ENCODE measurements at places on chromosomes 3 and 15. TPM values are rescaled to one million over a fixed set of nuclear protein-coding genes. Genes with fewer than 3 reads are reported as not detected.

DNA sequence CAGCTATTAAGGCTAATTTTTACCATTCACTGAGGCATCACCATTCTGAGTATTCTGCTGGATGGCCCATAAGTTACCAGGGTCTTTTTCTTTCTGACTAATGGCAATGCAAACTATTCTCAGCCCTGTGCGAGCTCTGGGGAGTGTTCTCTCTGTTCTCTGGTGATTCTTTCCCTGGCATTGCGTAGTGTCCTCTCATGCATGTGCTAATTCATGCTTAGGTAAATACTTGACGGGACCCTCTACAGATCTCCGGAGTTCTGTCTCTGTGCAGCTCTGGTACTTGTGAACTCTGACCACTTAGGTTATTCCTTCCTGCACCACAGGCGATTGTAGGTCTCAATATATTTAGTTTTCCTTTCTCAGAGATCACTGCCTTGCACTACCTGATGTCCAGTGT is 34.8 kb downstream of the UBE2E1 start:
- no peaks in the 10 kb centered on the region for H3K27me3 ChIP-seq
- H3K4me3 ChIP-seq = no peak overlapping the region
- H3K4me1 ChIP-seq = peaks cover 10% of the 10 kb centered on the region
- DNase-seq = no peak
- H3K36me3 ChIP-seq = peaks cover 6% of the 10 kb centered on the region

GRCh38 chr3:38095669-38096483 is 41.1 kb downstream of the ACAA1 start:
- H3K27me3 ChIP-seq = peaks cover 7% of the 10 kb centered on the region
- DNase-seq = no peak
- no peaks in the 10 kb centered on the region for H3K36me3 ChIP-seq

DNA sequence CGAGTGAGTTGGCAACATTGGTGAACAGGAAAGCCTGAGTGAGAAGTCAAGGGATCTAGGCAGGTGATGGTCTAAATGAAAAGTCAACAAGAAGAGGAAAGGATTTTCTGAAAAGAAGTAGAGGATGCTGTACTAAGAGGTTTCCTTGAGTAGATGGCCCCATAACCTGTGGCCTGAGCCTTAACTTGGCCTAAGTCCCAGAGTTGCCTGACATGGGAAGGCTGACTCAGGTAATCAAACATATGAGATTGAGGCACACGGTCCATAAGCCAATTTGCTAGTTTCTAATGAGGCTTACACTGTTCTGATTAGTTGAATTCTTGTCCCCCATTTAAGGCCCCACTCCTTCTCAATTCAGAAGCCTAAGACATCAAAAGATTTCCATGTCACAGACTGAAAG is 262.5 kb upstream of the LMCD1 start:
- no peak for DNase-seq

DNA sequence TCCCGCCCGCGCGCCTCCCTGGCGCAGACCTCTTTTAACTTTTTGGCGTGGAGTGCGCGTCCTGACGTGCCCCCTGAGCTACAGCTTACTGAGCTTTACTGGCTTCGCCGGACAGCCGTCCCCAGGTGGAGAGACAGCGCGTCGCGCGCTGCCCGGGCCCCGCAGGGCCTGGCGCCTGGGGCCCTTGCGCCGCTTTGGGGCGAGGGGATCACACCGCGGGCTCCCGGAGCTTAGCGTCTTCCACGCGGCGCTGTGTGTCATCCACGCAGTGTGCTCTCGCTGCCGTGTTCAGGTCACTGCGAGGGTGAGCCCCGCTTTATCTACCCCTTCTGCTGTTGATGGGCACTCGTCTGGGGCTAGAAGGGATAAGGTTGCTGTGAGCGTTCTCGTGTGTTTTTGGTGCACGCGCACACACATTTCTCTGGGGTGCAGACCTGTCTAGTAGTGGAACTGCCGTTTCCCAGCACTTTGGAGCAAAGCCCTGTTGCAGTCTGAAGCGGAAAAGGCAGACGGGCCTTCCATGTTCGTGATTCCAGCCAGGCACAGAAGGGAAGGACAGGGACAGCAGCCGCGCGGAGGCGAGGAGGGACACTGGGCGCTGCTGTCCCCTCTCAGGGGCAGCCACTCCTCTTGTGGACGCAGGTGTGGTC is 33.1 kb upstream of the ALDH1L1 start:
- no peak overlapping the region for H3K4me3 ChIP-seq
- H3K27me3 ChIP-seq = peaks cover 60% of the 10 kb centered on the region
- no peaks in the 10 kb centered on the region for H3K4me1 ChIP-seq
- H3K36me3 ChIP-seq = no peaks in the 10 kb centered on the region
- no peak overlapping the region for H3K27ac ChIP-seq

GRCh38 chr3:51544011-51544775 is 5.7 kb downstream of the RAD54L2 start:
- no peaks in the 10 kb centered on the region for H3K27me3 ChIP-seq
- no peak overlapping the region for H3K27ac ChIP-seq
- no peak for DNase-seq
- H3K4me1 ChIP-seq = peaks cover 20% of the 10 kb centered on the region

DNA sequence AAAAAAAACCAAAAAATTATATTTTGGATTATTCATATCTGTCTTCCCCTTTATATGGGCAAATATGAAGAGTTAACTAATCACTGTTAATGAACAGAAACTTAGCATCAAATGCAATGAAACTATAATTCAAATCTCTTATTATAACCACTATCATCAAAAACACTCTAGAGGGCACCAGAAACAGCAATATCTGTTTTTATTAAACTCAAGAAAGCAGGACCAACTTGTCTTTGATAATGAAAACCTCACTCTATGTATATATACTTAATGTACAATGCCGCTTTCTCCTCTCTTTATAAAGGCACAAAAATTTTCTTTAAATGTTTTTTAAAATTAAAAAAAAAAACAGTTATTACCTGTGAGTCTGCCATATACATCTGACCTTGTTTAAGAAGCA is 92.7 kb downstream of the UACA start:
- H3K36me3 ChIP-seq = peaks cover 2% of the 10 kb centered on the region
- DNase-seq = no peak
- peaks cover 6% of the 10 kb centered on the region for H3K27me3 ChIP-seq
- peaks cover 22% of the 10 kb centered on the region for H3K4me1 ChIP-seq
- no peak overlapping the region for H3K27ac ChIP-seq
- no peak overlapping the region for H3K4me3 ChIP-seq

DNA sequence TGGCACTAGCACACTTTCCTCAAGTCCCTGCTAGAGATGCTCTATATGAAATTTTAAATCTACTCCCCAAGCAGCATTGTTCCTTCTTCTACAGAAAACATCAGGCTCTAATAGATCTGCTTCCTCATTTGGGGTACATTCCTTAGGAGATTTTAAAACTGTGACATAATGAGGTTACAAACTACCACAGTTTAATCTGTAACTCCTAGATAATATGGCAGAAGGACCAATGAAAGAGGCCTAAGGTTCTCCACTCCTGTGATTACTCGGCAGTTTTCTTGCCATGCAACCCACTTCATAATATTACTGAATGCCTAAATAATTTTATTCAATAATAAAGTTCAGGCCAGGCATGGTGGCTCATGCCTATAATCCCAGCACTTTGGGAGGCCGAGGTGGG is 16.1 kb downstream of the ZNF106 start:
- peaks cover 8% of the 10 kb centered on the region for H3K4me1 ChIP-seq
- H3K27ac ChIP-seq = no peak overlapping the region
- no peak for DNase-seq

DNA sequence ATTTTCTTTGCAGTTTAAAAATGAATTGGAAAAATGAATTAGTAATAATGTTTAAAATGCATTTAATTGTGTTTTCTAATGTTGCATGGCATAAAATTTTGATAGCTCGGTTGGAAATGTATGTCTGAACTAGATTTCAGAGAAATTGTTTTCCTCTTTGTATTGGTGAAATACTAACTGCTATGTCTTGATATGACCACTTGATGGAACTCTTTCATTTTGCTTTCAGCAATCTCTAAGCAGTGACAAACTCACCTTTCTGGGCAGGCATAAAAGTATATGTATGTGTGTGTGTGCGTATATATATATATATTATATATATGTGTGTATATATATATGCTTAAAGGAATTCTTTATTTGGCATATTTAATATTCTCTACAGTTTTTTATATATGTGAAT is 239.3 kb upstream of the ZNF717 start:
- no peaks in the 10 kb centered on the region for H3K4me1 ChIP-seq
- no peaks in the 10 kb centered on the region for H3K27me3 ChIP-seq
- H3K4me3 ChIP-seq = no peak overlapping the region
- H3K36me3 ChIP-seq = no peaks in the 10 kb centered on the region
- no peak overlapping the region for H3K27ac ChIP-seq
- no peak for DNase-seq

DNA sequence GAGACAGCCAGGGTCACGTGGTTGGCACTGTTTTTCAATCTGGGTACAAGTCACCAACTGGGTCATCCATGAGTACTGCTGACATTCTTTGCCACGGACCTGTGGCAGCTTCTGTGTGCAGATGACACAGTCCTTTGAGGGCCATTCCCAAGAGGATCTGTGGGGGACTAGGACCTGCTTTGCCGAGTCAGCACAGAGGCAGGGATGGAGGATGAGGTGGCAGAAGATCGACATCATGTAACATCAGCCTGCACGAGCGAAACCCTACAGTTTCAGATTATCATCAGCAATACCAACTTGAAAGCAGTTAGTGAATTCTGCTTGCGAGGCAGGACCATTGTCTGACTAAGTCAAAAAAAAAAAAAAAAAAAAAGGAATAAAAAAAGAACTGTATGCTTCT is 227.7 kb downstream of the FOXP1 start:
- H3K36me3 ChIP-seq = peaks cover 12% of the 10 kb centered on the region
- H3K4me1 ChIP-seq = peaks cover 27% of the 10 kb centered on the region
- H3K27ac ChIP-seq = no peak overlapping the region
- no peaks in the 10 kb centered on the region for H3K27me3 ChIP-seq
- no peak overlapping the region for H3K4me3 ChIP-seq
- DNase-seq = no peak

DNA sequence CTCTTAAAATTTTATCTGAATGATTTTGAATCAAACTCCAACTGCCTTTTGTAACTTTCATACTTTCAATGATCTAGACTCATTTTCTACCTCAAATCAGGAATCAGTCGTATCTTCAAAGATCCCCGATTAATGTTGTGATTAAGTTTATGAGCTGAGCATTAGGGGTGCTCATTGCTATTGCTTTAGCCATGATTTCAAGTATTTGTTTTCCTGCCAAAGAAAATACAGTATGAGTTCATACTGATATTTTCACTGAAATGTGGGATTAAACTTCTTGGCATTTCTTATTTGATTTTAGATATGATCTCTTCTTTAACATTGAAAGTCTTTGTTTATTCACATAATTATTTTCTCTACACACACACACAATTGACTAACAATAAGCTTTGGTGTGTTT is 785.6 kb downstream of the NTRK3 start:
- no peak overlapping the region for H3K27ac ChIP-seq
- no peak overlapping the region for H3K4me3 ChIP-seq
- no peak for DNase-seq
- peaks cover 2% of the 10 kb centered on the region for H3K27me3 ChIP-seq

- peaks cover 3% of the 10 kb centered on the region for H3K4me1 ChIP-seq
- H3K4me3 ChIP-seq = no peak overlapping the region
- H3K27ac ChIP-seq = no peak overlapping the region
- H3K27me3 ChIP-seq = no peaks in the 10 kb centered on the region
Measured at GRCh38 chr15:22861161-22861560, 22.7 kb downstream of the NIPA2 start.

Gene DAZL
- total RNA-seq = not detected

Gene EAF1
- total RNA-seq = 27.9 TPM

Gene CGNL1
- not detected for total RNA-seq

Gene OXNAD1
- total RNA-seq = 76.8 TPM

Gene UBAP1L
- 6.1 TPM for total RNA-seq

Gene P2RY1
- 0.28 TPM for total RNA-seq
